Thymus (tissue), 14 donors: ENCODE measurements at places on chromosomes 2 and 18. TPM values are rescaled to one million over a fixed set of nuclear protein-coding genes. Genes with fewer than 3 reads are reported as not detected.

ANKRD62 gene
- not detected for polyA plus RNA-seq

SETBP1 gene
- polyA plus RNA-seq: 3.3 TPM

HAT1 gene
- polyA plus RNA-seq: 53.2 TPM

ARHGEF33 gene
- 0.55 TPM for polyA plus RNA-seq

LRRC30 gene
- 0.05 TPM for polyA plus RNA-seq

DNER gene
- polyA plus RNA-seq: 0.59 TPM

RESP18 gene
- 0.07 TPM for polyA plus RNA-seq

CRACDL gene
- polyA plus RNA-seq: 3.6 TPM

GAREM2 gene
- 0.59 TPM for polyA plus RNA-seq

DLX2 gene
- 0.43 TPM for polyA plus RNA-seq

AQP12A gene
- polyA plus RNA-seq: 0.34 TPM

C2orf78 gene
- polyA plus RNA-seq: 0.02 TPM

ZDBF2 gene
- polyA plus RNA-seq: 3.1 TPM

CRYGD gene
- polyA plus RNA-seq: 0.27 TPM

SLC14A1 gene
- 3.9 TPM for polyA plus RNA-seq

CYS1 gene
- polyA plus RNA-seq: 0.30 TPM

RAD51AP2 gene
- polyA plus RNA-seq: 0.18 TPM

DSG2 gene
- 25.7 TPM for polyA plus RNA-seq

COL4A4 gene
- polyA plus RNA-seq: 1.6 TPM

PLGLB1 gene
- 25.4 TPM for polyA plus RNA-seq

ITGA4 gene
- 40.3 TPM for polyA plus RNA-seq

SCYGR8 gene
- not detected for polyA plus RNA-seq

ITSN2 gene
- 74.6 TPM for polyA plus RNA-seq

LRRTM1 gene
- 0.05 TPM for polyA plus RNA-seq
